ENCODE measurements at places on chromosomes 5 and 9. TPM values are rescaled to one million over a fixed set of nuclear protein-coding genes. Genes with fewer than 3 reads are reported as not detected.

The ZNF462 gene
- 6.1 TPM for total RNA-seq

The FIBCD1 gene
- 2.8 TPM for total RNA-seq

The SPINK5 gene
- not detected for total RNA-seq

The S100Z gene
- not detected for total RNA-seq

The TAS2R1 gene
- total RNA-seq, result not detected

The SPAAR gene
- not detected for total RNA-seq

The SPINK4 gene
- total RNA-seq, result not detected

The PCDHGC5 gene
- 1.2 TPM for total RNA-seq

The PRRX2 gene
- not detected for total RNA-seq

The KCNV2 gene
- total RNA-seq, result not detected

The SOHLH1 gene
- not detected for total RNA-seq

The PKD2L2 gene
- total RNA-seq, result not detected

The TEX48 gene
- total RNA-seq, result not detected

The NDFIP1 gene
- total RNA-seq, result 43.2 TPM

The AFAP1L1 gene
- 5.1 TPM for total RNA-seq

The N4BP3 gene
- total RNA-seq, result 0.89 TPM

The MCIDAS gene
- not detected for total RNA-seq

The PCDHGA12 gene
- total RNA-seq, result 15.6 TPM

The GRIN3A gene
- not detected for total RNA-seq

The KIF20A gene
- total RNA-seq, result 104 TPM

The BARX1 gene
- total RNA-seq, result not detected

The ADGRD2 gene
- total RNA-seq, result not detected

The ZFP62 gene
- 6.9 TPM for total RNA-seq

The BHMT2 gene
- total RNA-seq, result 8.9 TPM

The CAVIN4 gene
- not detected for total RNA-seq

The ENTREP1 gene
- total RNA-seq, result not detected

The GRXCR2 gene
- not detected for total RNA-seq

The NSG2 gene
- not detected for total RNA-seq

The FRMD3 gene
- total RNA-seq, result 0.86 TPM

The RPL37 gene
- total RNA-seq, result 47.3 TPM

The PLAC8L1 gene
- not detected for total RNA-seq

The TXNDC8 gene
- not detected for total RNA-seq

The TIMD4 gene
- total RNA-seq, result not detected

The CCDC112 gene
- 3.2 TPM for total RNA-seq

The CHMP5 gene
- 57.6 TPM for total RNA-seq

The SIGMAR1 gene
- 244 TPM for total RNA-seq

The MEGF10 gene
- not detected for total RNA-seq

The FAT2 gene
- total RNA-seq, result not detected

The ZFP2 gene
- 0.58 TPM for total RNA-seq

The ZNF367 gene
- total RNA-seq, result 2.3 TPM

The TRAF1 gene
- 3.9 TPM for total RNA-seq

The ITK gene
- not detected for total RNA-seq

The NME5 gene
- total RNA-seq, result 0.86 TPM

The TMEM203 gene
- total RNA-seq, result 50.7 TPM

The SEMA5A gene
- 5.8 TPM for total RNA-seq

The GABRA6 gene
- total RNA-seq, result not detected

The FCN1 gene
- not detected for total RNA-seq

The PCDHB10 gene
- 0.58 TPM for total RNA-seq

The FOXD4L3 gene
- total RNA-seq, result not detected

The HTR1A gene
- not detected for total RNA-seq

The GARIN3 gene
- not detected for total RNA-seq

The ACOT12 gene
- not detected for total RNA-seq

The SAP30L gene
- total RNA-seq, result 54.8 TPM
